Stimulated activated CD8-positive, alpha-beta memory T cell treated with anti-CD3 and anti-CD28 coated beads, Interleukin-7, amount 100 ng/mL, for 1 hour (primary cell): ENCODE measurements at places on chromosomes 5 and 9.

- no peak for DNase-seq
Measured at GRCh38 chr9:85244856-85245255, 496.9 kb downstream of the AGTPBP1 start.

- no peak for DNase-seq
Measured at GRCh38 chr5:72451741-72452505, 55.3 kb downstream of the ZNF366 start.

DNA sequence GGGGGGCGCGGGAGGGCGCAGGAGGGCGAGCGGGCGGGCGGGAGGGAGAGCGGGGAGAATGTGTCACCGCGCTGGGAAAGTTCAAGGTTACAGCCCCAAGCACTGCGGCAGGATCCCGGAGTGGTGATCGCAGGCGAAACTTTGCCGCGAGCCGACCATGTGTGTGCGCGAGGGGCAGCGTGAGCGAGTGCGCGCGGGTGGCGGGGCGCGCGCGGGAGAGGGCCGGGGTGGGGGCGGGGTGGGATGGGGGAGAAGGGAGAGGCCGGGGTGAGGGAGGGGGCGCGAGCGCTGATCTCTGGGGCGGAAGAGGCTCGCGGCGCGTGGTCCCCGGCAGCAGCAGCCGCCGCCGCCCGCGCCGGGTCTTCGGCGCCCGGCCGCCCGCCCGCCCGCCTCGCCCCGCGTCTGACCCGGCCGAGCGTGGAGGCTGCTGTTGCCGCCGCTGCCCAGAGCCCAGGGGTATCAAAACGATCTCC is at the start of gene NFIB:
NFIB (minus strand) TSS at position 191 of the 473 bp plus-strand sequence. CDS start 630 bp downstream, outside the sequence.
- no peak for DNase-seq

DNA sequence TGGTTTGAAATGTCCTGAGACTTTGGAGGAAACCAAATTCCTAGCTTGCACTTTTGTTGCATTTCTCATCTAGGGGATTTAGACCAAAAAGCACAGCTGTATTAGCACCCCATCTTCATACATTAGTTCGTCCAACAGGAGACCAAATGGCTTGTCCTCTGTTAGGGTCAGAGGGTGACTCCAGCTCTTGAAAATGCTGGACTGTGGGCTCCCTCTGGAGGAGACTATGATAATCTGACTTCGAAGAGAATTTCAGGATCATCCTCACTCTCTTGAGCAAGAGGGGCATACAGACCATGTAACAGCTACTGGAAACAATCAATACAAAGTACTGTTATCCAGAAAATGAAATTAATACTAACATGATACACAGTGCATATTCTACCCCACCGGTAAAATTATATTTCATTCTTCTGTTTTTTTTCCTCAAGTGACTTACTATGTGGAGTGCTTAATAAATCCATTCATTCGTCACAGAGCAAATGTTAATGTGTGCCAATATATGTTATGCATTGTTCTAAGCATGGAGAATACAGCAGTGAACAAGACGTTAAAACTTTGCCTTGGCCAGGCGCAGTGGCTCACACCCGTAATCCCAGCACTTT is 63.7 kb upstream of the PPP2CA start:
- no peak for DNase-seq

DNA sequence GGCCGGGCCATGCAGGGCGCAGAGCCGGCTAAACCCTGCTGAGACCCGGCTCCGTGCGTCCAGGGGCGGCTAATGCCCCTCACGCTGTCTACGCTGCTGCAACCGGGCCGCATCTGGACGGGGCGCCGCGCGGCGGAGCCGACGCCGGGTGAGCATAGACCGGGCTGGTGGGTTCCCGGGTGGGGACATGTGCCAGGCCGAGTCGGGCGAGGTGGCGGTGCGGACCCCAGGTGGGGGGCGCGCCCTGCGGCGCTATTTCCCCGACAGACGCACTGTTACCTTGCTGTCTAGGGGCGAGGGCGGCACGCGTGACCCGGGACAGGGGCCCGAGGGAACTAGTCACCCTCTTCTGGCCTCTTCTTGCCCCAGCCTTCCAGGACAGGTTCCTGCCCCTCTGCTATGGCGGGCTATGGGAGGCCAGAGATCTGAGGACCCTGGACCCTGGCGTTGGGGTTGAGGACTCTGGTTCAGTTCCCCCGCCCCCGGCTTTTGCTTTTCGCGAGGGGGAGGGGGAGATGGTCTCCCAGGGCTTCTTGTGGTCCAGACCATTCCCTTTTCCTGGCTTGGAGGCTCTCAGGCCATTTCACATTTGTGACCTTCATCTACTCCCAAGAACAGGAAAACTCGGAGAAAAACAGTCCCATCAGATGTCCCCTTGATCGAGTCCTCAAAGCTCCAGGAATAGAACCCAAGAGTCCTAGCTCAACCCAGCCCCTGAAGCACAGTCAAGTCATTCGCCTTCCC is 536 bp downstream of the SLC27A4 start:
- no peak for DNase-seq

GRCh38 chr5:33867241-33867640 is 24.5 kb downstream of the ADAMTS12 start:
- DNase-seq: no peak
